ENCODE measurements at places on chromosomes 1 and 21. TPM values are rescaled to one million over a fixed set of nuclear protein-coding genes. Genes with fewer than 3 reads are reported as not detected.

DNA sequence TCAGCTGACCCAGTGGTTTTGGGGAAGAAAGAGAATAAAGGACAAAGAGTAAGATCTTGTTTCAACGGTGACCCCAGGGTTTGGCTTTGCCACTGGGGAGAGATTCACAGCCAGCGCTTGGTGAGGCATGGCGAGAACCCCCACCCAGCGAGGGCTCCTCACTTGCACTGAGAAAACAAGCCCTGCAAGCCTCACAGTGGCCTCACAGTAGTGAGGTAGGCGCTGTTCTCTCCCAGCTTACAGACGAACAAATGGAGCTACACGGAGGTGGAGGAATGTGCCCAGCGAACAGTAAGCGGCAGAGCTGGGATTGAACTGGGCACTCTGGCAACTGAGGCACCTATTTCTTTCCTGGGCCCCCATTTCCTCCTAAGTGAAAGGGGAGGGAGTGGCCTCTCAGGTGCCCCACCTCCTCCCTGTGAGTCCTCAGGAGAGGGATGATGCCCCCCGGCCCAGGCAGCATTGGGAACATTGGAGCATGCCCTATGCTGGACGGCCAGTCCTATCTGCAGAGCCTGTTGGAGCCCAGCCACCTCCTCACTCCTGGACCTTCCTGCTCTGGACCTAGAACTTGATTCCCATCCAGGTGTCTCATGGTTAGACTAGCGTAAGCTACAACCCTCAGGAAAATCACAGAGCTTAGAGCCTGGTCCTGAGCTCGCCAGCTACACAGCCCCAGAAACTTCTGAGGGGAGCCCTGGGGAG lies 73.4 kb upstream of the EDN2 start:
- DNase-seq, result no peak

DNA sequence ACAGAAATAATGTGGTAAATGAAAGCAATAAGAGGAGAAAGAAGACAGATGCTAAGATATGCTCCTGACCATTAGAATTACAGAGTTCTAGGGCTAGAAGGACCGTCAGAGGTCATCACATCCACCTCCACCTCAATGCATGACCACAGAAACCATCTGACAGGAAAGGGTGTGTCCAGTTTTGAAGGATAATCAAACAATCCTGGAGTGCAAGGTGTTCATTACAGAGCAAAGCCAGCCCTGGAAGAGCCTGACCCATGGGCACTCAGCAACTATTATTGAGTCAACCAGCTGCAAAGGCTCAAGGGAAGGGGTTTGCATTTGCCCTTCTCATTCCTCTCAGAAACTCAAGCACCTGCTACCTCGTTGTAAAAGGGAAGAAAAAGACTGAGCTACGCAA lies 46.4 kb downstream of the TOR1AIP2 start:
- DNase-seq, result no peak

The FAM72C gene
- total RNA-seq, result 15.6 TPM

The DLGAP3 gene
- total RNA-seq, result not detected

The FAM167B gene
- not detected for total RNA-seq

The LRRN2 gene
- total RNA-seq, result not detected

Measured in A673 (cell line).